Smooth muscle cell of the pulmonary artery (primary cell): ENCODE measurements at places on chromosomes 13 and 19. TPM values are rescaled to one million over a fixed set of nuclear protein-coding genes. Genes with fewer than 3 reads are reported as not detected.

Gene GARIN5A
- total RNA-seq, result 0.23 and 0.39 TPM in 2 replicates

Gene IGFL2
- 0.13 TPM in 1 of 2 replicates, not detected in the other for total RNA-seq

Gene CEACAM4
- not detected in 2 replicates for total RNA-seq

Gene ING1
- total RNA-seq, result 11.7 and 14.3 TPM in 2 replicates

Gene ISOC2
- 36.7 and 40.1 TPM in 2 replicates for total RNA-seq

Gene NCR1
- total RNA-seq, result not detected in 2 replicates

Gene CAMSAP3
- not detected in 2 replicates for total RNA-seq

Gene MEIOSIN
- total RNA-seq, result not detected in 2 replicates

Gene OR7C1
- not detected in 2 replicates for total RNA-seq

Gene NTN5
- total RNA-seq, result 0.43 and 0.46 TPM in 2 replicates

Gene ZNF765
- total RNA-seq, result 13.0 and 13.2 TPM in 2 replicates

Gene RUBCNL
- 0.13 and 2.7 TPM in 2 replicates for total RNA-seq

Gene IGFL3
- not detected in 2 replicates for total RNA-seq

Gene ZNF497
- total RNA-seq, result 0.91 and 2.0 TPM in 2 replicates

Gene CDK8
- 18.8 and 19.7 TPM in 2 replicates for total RNA-seq

Gene SIGLEC10
- total RNA-seq, result not detected in 2 replicates

Gene FXYD3
- total RNA-seq, result not detected in 2 replicates

Gene ICAM5
- 2.3 and 2.5 TPM in 2 replicates for total RNA-seq

Gene NLRP7
- total RNA-seq, result not detected in 2 replicates

Gene ZNF443
- 1.5 and 2.0 TPM in 2 replicates for total RNA-seq

Gene MBD3L2
- total RNA-seq, result not detected in 2 replicates

Gene KLK7
- 0.13 TPM in 1 of 2 replicates, not detected in the other for total RNA-seq

Gene VSTM1
- total RNA-seq, result not detected in 2 replicates

Gene SLC5A5
- total RNA-seq, result not detected in 2 replicates

Gene SHISA7
- not detected in 2 replicates for total RNA-seq

Gene MCF2L
- total RNA-seq, result 0.13 and 0.36 TPM in 2 replicates

Gene TM9SF2
- total RNA-seq, result 137 and 179 TPM in 2 replicates

Gene MAST3
- total RNA-seq, result 8.4 and 8.5 TPM in 2 replicates

Gene ZNF628
- 1.2 and 2.7 TPM in 2 replicates for total RNA-seq

Gene GRIK5
- 3.2 and 7.3 TPM in 2 replicates for total RNA-seq

Gene KLK2
- not detected in 2 replicates for total RNA-seq

Gene TEX26
- total RNA-seq, result not detected in 2 replicates

Gene PRKCG
- 0.07 TPM in 1 of 2 replicates, not detected in the other for total RNA-seq

Gene NCAN
- under 0.01 TPM in 1 of 2 replicates, not detected in the other for total RNA-seq

Gene CLEC11A
- total RNA-seq, result 69.0 and 84.0 TPM in 2 replicates

Gene C19orf81
- total RNA-seq, result not detected in 2 replicates

Gene ZNF429
- 4.9 and 5.7 TPM in 2 replicates for total RNA-seq

Gene MRPL34
- total RNA-seq, result 31.6 and 31.7 TPM in 2 replicates

Gene SHD
- total RNA-seq, result not detected in 2 replicates

Gene ARHGAP45
- 0.65 and 2.1 TPM in 2 replicates for total RNA-seq

Gene RHPN2
- total RNA-seq, result 2.8 and 4.3 TPM in 2 replicates

Gene IFNL3
- not detected in 2 replicates for total RNA-seq

Gene NOTCH3
- total RNA-seq, result 243 and 493 TPM in 2 replicates

Gene YJEFN3
- 0.26 and 0.40 TPM in 2 replicates for total RNA-seq

Gene PPM1N
- total RNA-seq, result 1.0 and 1.6 TPM in 2 replicates

Gene ZNF71
- total RNA-seq, result 8.1 and 10.9 TPM in 2 replicates

Gene CCDC8
- total RNA-seq, result 20.0 and 21.8 TPM in 2 replicates

Gene CD37
- total RNA-seq, result not detected in 2 replicates

Gene EBI3
- 0.10 TPM in 1 of 2 replicates, not detected in the other for total RNA-seq

Gene LILRA5
- not detected in 2 replicates for total RNA-seq

Gene DGKH
- total RNA-seq, result 9.7 and 14.5 TPM in 2 replicates

Gene C2CD4C
- total RNA-seq, result 0.07 TPM in 1 of 2 replicates, not detected in the other

Gene COX7A1
- 13.2 and 34.2 TPM in 2 replicates for total RNA-seq

Gene ZNF888
- 3.3 and 4.8 TPM in 2 replicates for total RNA-seq

Gene CD70
- not detected in 2 replicates for total RNA-seq

Gene AZU1
- 0.07 TPM in 1 of 2 replicates, not detected in the other for total RNA-seq

Gene ANGPTL8
- not detected in 2 replicates for total RNA-seq
